ELR (cell line): ENCODE measurements at places on chromosomes 7 and 10.

DNA sequence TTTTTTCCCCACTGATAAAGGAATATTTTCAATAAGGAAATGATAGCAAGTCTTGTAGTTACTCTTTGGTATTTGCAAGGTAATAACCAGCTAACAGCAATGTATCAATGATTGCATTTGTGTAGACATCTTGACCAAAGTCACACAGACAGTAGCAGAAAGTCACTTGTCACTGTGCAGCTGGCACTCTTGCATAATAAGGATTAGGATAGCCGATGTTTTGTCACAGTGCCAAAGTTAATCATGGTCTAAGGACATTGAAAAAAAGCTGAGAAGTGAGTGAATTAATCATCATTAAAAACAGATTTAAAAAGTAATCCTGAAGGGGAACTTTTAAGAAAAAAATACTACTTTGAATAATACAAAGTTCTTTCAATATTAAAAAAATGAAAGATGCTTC lies 834.3 kb upstream of the C7orf33 start:
- DNase-seq = no peak

DNA sequence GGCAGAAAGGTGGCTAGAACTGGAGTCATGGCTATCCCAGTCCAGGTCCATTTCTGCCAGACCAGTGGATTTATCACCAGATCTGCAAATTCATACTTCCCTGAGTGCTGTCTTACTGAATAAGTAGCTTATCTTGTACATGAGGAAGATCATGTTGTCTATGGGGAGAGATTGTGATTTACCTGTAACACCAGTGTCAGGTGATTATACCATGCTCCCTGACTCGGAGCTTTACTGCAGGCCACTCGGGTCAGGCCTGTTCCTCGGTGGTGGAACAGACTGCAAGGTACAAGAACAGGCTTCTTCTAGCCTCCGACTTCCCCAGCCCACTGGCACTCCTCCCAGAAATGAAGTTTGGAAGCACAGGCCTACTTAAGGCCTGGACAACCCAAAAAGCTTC lies 42.6 kb upstream of the DLG5 start:
- no peak for DNase-seq

- no peak for DNase-seq
Observed at GRCh38 chr7:64636386-64636785, 29.5 kb upstream of the ZNF107 start.

DNA sequence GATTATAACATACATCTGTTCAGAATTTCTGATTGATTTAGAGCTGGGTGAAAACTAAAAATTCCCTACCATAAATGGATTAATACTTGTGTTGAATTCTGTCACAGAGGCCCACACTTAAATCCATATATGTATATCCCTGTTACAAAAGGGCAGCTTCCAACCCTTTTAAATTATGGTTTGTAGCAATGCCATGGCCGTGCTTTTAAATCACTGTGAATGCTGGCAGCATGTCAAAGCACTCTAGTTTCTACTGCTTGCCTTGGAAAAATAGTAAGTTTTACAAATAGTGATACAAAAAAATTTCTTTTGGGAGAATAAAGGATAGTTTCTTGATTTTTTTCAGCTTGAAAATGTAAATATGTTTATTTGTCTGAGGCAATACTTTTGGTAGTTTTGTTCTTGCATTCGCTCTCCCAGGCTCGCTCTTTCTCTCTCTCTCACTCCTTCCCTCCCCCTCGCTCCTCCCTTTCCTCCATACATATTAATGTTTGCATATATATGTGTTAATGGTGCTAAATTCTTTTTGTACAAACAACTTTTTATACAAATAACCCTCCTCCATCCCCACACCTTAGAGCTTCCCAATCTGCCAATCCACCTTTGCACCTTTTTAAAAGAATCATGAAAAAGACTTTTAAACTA lies 29.8 kb downstream of the TES start:
- DNase-seq = no peak

DNA sequence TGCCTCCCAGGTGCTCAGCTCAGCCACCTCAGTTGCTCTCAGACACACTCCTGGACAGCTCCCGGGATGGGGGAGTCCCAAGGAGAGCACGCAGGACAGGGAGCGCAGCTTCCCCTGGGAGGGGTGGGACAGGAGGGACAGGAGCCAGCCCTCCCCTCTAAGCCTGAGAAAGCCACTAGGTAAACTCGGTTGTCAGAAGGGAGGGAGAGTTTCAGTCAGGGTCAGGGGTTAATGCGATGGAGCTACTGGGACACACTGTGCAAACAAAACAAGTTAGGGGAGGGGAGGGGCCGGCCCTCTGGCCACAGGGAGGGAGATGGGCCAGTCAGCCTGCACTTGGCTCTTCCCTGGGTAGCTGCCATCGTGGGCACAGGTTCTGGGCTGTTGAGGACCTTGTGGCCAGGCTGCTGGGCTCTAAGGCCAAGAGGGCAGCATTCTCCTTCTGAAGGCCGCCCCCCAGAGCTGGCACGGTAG lies 31.1 kb downstream of the KAZALD1 start:
- no peak for DNase-seq

DNA sequence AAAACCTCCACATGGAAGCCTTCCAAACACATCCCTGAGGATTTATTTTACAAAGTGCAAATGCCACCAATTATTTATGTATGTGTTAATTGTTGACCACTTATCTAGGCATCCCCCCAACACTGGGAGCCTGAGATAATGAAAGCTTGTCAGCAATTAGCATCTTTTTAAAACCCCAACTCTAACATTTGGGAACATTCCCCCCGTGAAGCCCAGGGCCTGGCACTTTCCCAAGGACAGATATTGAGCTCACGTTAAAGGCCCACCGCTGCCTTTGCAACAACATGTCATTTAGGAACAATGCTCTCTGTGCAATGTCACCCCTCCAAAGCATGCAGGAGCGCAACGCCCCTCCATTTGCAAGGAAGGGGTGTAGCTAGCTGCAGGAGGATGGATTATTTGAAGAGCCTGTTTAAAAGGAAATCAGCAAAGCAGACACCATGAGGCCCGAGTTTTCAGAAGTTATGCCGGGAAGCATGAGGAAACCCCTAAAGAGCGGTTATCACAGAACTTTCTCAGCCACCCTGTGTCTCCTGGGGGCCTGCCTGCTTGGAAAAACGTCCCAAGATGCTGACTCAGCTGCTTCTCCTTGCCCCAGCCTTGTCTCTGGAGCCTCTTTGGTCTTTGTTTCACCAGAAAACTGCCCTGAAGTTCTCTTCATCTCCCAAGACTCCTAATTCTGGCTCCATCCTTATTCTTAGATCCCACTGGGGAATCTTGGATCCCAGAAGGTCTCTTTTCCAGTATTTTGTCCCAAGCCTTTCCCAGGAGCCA lies 444.1 kb downstream of the GRID1 start:
- DNase-seq = no peak

DNA sequence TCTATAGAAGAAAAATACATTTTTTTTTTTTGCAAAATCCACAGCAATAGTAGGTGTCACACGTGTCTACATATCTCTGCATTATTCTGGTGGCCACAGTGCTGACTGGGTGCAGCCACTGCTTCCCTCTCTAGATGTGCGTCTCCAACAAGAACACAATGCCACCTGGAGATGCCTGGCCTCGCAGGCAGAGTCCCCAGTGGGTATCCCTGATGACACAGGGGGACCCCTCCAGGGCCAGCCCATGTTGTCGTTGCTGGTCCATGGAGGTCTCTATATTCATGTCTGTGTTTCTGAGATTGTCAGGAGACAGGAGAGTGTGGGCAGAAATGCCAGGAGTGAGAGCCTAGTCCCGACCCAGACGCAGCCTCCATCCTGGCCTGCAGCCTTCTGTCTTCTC lies 345.9 kb upstream of the SHH start:
- no peak for DNase-seq

GRCh38 chr10:125995726-125996304 lies 99.5 kb downstream of the FANK1 start:
- DNase-seq = no peak

DNA sequence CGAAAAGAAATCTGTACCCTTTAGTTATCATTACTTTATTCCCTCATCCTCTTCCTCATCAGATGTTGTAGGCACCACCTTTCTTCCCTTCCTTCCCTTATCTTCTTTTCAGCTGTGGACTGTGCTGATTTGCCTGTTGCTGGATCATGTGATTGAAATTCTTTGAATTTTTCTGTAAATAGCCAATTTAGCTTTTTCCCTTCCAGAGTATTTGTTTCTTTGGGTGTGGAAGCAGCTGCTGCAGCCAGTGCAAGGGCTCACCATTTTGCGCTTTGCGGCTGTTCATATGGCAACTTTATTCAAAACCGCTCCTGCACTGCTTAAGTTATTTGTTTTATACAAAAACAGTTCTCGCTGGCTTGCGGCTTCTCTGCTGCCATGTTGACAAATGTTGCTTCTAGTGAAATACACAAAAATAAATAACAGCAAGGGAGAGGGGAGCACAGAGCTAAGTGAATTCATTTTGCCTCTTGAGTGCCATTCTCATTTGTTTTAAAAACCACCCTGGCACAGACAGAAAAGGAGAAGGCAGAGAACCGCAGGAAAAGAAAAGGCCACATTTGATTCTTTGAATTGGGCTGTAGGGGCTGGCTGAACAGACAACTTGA lies 151.2 kb downstream of the AUTS2 start:
- DNase-seq = no peak

GRCh38 chr7:103702454-103702853 lies 256.4 kb upstream of the SLC26A5 start:
- DNase-seq = peak; percentile 49

GRCh38 chr10:118290471-118290995 lies 51.6 kb downstream of the FAM204A start:
- no peak for DNase-seq

- no peak for DNase-seq
Observed at GRCh38 chr7:86301301-86301700, 342.4 kb upstream of the GRM3 start.

DNA sequence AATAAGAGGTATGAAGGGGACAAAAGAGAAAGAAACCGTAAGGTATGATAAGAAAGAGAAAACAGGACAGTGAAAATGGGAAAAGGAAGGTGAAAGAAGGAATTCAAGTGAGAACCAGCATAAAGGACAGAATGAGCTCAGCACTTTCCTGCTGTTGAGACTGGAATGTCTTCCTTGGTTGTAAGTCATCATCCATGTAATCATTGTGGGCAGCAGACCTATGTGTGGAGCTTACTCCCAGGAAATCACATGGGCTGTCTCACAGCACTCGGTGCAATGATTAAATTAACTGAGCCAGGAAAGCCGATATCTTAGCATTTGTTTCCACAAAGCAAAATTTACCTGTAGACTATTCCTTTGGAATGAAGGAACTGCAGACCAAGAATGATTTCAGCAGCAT lies 118.1 kb downstream of the PRKCQ start:
- peak; percentile 2 for DNase-seq

DNA sequence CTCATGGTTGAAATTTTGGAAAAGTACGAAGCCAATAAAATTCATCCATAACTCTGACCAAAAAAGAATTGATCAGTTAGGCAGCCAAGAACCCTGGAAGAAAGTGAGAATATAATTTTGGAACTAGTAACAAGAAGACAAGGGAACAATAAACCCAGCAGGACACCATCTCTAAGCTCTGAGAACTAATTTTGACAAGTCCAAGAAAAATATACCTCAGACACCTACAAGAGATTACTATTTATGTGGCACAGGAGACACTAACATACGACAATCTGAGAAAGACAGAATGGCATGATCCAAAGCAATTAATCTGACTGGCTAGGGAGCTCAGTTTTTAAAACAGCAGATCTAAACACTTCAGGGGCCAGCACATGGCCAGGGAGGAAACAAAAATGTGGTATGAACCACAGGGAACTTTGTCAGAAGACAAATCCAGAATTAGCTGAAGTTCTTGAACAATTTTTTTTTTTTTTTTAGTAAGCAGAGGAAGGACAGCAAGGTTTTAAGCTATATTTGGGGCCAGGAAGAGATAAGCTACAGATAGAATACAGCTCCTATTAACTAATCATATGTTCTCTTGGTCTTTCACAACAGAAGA lies 38.9 kb downstream of the PARD3 start:
- DNase-seq = no peak

GRCh38 chr7:132361146-132361545 lies 215.1 kb downstream of the PLXNA4 start:
- DNase-seq = no peak

- peak; percentile 87 for DNase-seq
Observed at GRCh38 chr10:95266674-95267095, 24.1 kb downstream of the PDLIM1 start.

GRCh38 chr10:113103131-113103840 lies 153.2 kb downstream of the TCF7L2 start:
- DNase-seq = peak; percentile 32

- no peak for DNase-seq
Observed at GRCh38 chr10:31615129-31615528, 296.1 kb downstream of the ZEB1 start.

GRCh38 chr10:118330295-118331076 lies 11.6 kb downstream of the FAM204A start:
- DNase-seq = no peak

DNA sequence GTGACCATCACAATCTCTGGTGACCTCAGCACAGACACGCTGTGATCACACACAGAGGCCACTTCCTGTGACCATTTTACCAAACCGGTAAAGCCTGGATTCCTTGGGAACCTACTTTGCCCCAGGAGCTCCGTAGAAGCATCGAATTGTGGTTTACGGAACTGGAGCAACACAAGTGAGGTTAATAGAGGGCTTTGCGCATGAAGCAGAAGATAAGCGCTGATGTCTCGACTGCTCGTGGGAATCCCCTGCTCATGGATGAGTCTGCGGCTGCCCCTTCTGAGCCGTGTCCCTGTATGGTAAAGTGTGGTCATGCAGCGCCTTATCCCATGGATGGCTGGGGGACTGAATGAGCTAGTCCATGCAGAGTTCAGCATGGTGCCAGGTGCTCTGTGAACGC lies 53.6 kb downstream of the VIPR2 start:
- no peak for DNase-seq
